CD4-positive, alpha-beta memory T cell (primary cell): ENCODE measurements at places on chromosomes 12 and 14. TPM values are rescaled to one million over a fixed set of nuclear protein-coding genes. Genes with fewer than 3 reads are reported as not detected.

The KRT72 gene
- not detected for polyA plus RNA-seq

DNA sequence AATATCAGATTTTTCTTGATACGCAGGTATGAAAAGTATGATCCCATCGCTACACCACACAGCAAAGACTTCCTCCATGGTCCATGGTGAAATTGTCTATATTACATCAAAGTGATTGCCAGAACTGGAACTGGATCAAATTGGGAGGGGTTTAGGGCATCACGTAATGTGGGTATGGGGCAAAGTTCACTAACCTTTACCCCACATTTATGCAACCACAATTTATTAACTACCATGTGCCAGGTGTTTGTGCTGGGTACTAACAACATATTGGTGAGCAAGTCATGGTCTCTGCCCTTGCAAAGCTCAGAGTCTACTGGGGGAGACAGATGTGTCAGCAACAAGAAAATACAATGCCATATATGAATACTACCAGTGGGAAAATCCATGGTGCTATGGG lies 258.9 kb downstream of the SUDS3 start:
- H3K27ac ChIP-seq = no peak overlapping the region
- H3K36me3 ChIP-seq = no peaks in the 10 kb centered on the region
- no peaks in the 10 kb centered on the region for H3K27me3 ChIP-seq
- H3K4me1 ChIP-seq = no peaks in the 10 kb centered on the region

GRCh38 chr14:34662561-34663088 lies 32.7 kb upstream of the SNX6 start:
- H3K36me3 ChIP-seq = no peaks in the 10 kb centered on the region
- H3K4me3 ChIP-seq = no peak overlapping the region
- H3K27me3 ChIP-seq = no peaks in the 10 kb centered on the region
- peaks cover 21% of the 10 kb centered on the region for H3K4me1 ChIP-seq
- DNase-seq = no peak

The CNTN1 gene
- not detected for polyA plus RNA-seq
